ENCODE measurements at places on chromosomes 5 and 9. TPM values are rescaled to one million over a fixed set of nuclear protein-coding genes. Genes with fewer than 3 reads are reported as not detected.

DNA sequence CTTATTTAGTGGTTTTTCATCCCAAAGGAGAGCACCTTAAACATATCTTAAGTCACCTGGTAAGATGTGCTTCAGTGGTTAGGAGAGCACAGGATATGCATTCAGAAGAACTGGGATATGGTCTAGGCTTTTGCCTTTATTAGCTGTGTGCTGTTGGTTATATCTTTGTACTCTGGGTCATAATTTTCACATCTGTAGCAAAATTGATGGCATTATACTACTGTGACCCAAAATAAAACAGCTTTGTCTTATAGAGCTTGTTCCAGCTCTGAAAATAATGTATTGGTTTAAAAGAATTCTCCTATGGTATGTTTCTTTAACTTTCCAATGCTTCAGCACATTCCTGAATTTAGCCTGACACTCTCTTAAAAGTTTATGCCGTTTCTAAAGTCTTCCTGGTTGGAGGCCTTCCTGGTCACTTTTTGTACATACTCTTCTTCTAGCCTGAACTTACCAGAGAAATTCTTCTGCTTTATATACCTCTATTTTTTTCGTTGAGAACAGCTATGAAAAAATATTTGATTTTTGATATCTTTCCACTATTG lies 337.1 kb upstream of the MPDZ start:
- no peak for DNase-seq

GRCh38 chr5:75509546-75509945 lies 1.9 kb downstream of the CERT1 start:
- no peak for DNase-seq

- no peak for DNase-seq
Measured at GRCh38 chr5:146947181-146947941, 68.8 kb upstream of the PPP2R2B start.

- no peak for DNase-seq
Measured at GRCh38 chr9:137663584-137663983, 44.8 kb downstream of the EHMT1 start.

DNA sequence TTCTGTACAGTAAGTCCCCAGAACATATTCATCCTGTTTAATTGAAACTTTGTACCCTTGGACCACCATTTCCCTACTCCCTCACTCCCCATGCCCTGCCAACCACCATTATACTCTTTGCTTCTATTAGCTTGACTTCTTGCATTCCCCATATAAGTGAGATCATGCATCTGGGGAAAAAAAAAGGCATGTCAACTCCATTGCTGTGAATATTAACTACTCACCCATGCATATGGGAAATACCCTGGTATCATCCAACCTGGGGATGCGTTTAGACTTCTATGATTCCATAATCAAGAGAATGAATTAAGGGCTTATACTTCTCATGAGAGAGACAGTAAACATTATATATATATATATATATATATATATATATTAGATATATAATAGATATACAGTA lies 659.4 kb upstream of the C9orf72 start:
- no peak for DNase-seq

DNA sequence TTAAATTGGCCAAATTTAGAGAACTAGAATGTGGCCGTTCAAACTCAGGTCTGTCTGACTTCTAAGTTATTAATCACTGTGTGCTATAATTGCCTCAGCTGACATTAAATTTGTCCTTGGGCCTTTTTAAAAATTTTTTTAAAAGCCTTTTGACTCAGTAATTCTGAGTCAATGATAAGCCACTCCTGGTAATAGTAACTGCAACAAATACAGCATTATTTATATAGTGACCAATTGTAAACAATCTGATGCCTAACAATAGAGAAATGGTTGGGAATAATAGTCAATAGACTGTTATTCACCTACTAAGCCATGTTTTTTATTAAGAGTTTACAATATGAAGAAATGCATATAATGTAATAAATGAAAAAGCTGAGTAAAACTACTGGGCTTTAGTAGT lies 70.9 kb upstream of the FSD1L start:
- no peak for DNase-seq

DNA sequence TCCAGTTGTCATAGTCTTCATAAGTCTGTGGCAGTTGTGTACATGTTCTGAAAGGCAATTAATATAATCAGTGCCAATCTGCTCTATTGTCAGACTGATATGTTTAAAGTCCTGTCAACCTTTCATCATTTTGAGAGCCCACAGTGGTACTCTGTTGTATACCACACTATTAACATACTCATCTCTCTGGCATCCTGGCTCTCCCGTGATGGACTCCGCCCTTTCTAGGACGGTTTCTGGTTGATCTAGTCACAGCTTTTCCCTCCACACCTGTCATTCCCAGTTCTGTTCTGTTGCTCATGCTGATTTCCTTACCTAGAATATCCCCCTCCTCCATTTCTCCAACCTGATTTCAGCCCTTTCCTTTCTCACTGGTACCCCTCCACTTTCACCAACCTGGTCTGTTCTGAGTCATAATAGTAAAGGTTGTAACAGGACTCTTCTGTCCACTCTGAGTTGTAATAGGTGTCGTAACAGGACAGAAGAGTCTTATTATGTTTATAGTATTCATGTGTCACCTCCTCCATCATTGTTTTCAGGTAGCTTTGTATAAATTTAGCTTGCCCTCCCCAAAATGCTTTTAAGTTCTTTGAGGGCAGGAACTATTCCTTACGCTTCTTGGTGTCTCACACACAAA lies 4.1 kb downstream of the PTCD2 start:
- no peak for DNase-seq

DNA sequence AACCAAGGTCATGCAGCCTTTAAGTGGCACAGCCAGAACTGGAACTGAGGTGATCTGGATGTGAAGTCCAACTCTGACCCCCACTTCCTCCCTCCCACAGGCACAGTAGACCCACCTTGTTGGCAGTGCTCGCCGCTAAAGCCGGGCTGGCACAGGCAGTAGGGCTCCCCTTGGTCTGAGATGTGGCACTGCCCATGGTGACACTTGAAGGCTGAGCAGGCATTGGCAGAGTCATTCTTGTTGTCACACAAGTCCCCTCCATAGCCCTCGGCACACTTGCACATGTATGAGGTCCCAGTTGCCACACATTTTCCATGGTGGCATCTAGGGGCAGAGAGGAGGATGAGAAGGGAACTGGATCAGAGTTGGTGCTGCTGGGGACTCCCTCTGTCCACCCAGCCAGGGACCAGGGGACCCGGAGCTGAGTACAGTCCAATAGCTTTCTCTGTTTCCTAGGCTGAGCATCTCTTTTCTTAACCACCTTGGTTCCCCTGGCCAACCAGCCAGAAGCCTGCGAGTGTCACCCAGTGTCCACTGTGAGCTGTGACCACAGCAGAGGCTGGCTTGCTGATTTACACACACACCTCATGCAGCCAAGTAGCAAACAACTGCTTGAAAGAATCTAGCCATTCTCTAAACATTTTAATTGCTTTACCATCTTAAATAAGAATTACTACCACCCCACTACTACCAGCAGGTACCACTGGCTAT lies 90.7 kb upstream of the PANK3 start:
- DNase-seq = no peak

GRCh38 chr5:65190328-65191053 lies 291.2 kb downstream of the ADAMTS6 start:
- no peak for DNase-seq

DNA sequence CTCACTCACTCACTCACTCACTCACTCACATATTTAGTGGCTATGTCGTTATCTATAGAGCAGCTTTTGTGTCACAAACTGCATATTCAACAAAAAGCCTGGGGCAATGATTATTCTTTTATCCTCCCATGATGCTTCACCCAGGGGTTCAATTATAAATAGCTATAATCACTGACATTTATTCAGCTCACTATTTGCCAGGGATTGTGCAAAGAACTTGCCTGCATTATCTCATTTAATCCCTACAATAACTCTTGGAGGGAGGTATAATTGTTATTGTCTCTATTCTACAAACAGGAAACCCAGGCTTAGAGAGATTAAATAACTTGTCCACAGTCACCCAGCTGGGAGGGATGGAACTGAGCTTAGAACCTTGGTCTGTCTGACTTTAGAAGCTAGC lies 298.0 kb upstream of the MSX2 start:
- no peak for DNase-seq

- no peak for DNase-seq
Measured at GRCh38 chr5:126801992-126802294, 25.0 kb downstream of the LMNB1 start.

DNA sequence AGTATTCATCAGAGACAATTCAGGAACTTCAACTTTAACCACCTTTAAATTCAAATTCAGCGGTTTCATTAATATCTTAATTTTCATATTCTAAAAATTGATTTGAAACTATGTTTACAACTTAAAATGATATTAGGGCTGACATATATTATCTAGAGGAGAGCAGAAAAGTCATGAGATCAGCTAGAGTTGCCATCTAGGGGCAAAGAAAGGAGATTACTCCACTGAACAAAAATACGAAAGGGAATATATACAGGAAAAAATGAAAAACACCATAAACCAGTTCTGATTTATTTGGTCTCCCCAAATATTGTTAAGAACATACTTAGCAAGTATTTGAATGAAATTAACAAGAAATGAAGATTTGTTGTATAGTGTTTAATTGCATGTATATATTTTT lies 946.3 kb downstream of the DTWD2 start:
- DNase-seq = no peak

GRCh38 chr9:17627641-17628040 lies 48.8 kb downstream of the SH3GL2 start:
- no peak for DNase-seq

DNA sequence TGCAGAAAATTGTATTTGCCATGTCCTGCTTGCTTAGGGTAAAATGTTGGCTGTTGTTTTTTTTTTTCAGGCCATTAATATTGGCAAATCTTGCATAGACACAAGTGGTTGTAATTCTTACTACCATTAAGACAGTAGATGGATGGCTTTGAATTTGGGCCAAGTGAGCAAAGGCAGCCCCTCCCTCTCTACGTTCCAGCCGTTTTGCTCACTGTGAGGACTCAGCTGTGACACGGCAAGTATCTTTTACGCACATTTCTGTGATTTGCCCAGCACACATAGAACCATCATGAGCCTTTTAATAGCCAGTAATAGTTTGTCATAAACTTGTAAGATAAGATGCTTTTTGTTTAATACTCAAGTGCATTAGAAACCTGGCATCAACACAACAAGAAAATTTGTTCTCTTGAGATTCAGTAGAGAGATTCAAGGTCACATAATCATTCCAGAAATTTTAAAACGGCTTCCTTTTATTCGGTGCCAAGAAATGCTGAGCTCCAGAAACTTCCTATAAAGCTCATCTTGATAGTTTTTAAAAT lies 205.2 kb upstream of the ADCY2 start:
- DNase-seq = no peak

DNA sequence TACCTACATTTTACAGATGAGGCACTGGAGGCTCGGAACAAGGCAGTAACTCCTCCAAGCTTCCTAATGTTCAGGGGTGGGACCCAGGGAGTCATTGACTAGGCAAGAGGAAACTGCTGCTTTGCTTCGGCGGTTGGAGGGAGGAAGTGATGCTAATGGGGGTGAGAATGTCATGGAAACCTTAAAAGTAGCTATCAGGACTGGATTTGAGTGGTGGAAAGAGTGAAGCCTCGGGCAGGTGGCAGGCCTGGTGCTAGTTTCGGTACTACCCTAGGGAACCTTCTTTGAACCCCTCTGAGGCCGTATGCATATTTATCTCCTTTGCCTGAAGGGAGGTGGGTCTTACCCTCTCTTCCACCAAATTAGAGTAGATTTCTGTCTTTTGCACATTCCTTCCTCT lies 1.6 kb downstream of the BSPRY start:
- DNase-seq = no peak

DNA sequence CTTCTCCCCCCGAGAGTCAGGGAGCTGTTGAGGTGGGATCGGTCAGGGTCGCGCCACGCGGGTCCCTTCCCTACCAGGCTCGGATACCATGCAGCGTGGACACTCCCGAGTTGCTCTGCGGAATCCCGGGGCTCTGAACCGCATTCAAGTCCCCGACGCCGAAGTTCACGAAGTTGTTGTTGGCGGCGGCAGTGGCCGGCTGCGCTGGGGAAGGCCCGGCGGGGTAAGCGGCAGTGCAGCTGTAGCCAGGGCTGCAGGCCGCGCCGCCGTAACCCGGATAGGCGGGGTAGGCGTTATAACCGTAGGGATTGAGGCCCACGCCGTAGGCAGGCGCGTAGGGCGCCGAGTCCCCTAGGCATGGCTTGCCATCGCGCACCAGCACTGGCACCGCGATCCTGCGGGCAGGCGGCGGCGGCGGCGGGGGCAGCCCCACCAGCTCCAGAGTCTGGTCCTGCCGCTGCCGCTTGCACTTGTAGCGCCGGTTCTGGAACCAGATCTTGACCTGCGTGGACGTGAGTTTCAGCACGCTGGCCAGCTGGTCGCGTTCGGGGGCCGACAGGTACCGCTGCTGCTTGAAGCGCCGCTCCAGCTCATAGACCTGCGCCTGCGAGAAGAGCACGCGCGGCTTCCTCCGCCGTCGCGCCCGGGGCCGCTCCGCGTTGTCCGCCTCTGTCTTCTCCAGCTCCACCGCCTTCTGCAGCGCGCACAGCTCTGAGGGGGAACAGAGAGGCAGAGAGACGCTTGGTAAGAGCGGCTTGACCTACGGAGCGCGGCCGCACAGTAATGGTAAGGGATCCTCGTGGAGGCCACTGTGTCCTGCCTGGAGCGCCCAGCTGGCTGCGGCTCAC lies 2.3 kb downstream of the NKX2-5 start:
- DNase-seq = no peak

DNA sequence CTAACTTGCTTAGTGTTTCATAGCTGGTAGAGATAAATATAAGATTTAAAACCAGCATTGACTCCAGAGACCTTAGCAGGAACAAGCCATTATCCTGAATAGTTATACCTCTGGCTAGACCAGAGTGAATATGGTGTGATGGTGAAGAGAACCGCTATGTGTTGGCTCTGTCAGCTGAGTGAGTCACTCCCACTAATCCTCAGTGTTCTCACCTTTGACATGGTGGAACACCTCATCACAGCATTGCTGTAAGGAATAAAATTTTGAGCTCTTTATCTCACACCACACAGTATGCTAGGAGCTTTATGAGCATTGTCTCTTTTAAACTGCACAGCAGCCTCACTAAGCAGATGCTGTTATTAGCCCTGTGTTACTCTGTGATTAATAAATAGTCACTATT lies 90.7 kb upstream of the DHFR start:
- peak; percentile 9 for DNase-seq

GRCh38 chr5:82336226-82336958 lies 58.2 kb upstream of the RPS23 start:
- no peak for DNase-seq

TMEFF1 gene
- total RNA-seq = 3.5 TPM

DBH gene
- not detected for total RNA-seq

CDH9 gene
- not detected for total RNA-seq

MYMK gene
- not detected for total RNA-seq

APBB3 gene
- total RNA-seq = 3.5 TPM

TXNDC8 gene
- not detected for total RNA-seq

SH2D3C gene
- not detected for total RNA-seq

C1QTNF3 gene
- total RNA-seq = 0.36 TPM

HRCT1 gene
- total RNA-seq = not detected

ARL15 gene
- 3.0 TPM for total RNA-seq

ARAP3 gene
- 11.3 TPM for total RNA-seq

SMIM33 gene
- not detected for total RNA-seq

PCDHGA2 gene
- total RNA-seq = 0.72 TPM

PLPPR1 gene
- not detected for total RNA-seq

Measured in epithelial cell of proximal tubule (primary cell).